ENCODE measurements at places on chromosomes 3 and 15.

DNA sequence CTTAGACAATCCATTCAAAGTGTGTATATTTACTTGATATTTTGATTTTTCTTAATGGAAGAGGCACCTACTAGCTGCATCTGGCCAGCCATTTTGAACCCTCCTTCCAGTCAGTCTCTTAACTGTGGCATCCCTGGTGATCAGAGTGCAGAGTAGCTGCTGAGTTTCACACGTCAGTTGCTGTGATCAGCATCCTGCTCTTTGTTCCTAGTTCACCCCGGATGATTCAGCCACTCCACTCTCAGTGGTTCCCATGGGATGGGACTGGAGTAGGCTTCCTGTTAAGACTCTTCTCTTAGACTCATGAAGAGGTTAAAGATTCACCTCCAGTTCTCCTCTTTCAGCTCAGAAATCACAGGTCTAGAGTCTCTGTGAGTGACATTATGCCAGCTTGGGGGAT, 75.8 kb downstream of the STXBP5L start:
- DNase-seq = no peak

GRCh38 chr15:78317145-78317836, 17.9 kb upstream of the SKIC8 start:
- DNase-seq = peak; percentile 44

DNA sequence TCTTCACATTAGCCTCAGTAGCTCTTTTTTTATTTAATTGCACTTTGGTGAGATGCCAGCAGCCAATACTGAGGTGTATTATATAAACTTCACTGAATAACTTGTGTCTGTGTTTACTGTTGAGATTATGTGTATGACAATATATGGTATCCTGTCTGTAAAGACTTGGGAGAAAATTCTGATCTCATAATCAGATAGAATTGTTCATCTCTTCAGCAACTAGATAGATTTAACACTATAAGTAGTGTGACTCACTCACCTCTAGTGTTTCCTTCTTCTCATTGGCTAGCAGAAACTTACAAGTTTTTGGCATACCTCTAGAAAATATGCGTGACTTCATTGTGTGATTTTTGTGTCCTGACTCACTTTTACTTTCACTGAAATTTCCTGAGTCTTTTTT, 67.6 kb upstream of the TGFBR2 start:
- no peak for DNase-seq

DNA sequence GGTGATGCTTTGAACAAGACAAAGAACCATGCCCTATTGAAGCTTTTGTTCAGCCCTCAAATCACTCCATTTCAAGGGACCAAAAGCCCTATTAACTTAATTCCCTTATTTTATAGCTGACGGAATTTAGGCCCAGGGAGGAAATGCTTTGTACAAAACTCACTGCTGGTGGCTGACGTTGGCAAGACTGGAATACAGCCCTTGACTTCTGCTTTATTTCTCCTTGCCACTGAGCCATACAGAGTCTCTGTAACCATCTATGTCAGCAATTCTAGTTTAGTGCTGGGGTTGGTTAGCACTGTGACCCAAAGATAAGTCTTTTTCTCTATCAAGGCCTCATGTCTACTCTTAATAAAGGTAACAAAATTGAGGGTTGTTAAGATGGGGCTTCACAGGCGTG, 316.1 kb upstream of the TPRG1 start:
- DNase-seq = no peak

DNA sequence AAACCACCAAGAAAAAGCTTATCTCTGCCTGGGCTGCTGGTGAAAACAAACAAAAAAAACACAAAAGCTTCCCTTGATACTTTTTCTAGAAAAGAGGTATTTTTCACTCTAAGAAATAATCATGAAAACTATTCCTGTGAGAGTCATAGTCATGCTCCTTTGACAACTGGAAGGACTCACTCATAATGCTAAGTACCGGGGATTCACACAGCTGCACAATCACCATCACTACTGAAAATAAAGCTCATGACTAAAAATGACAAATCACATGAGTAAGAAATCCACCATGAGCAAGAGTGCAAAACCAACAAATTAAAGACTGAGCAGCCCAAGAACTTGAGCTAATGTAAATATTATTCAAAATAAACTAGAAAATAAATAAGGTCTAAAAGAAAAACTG, 10.6 kb upstream of the POU1F1 start:
- no peak for DNase-seq

DNA sequence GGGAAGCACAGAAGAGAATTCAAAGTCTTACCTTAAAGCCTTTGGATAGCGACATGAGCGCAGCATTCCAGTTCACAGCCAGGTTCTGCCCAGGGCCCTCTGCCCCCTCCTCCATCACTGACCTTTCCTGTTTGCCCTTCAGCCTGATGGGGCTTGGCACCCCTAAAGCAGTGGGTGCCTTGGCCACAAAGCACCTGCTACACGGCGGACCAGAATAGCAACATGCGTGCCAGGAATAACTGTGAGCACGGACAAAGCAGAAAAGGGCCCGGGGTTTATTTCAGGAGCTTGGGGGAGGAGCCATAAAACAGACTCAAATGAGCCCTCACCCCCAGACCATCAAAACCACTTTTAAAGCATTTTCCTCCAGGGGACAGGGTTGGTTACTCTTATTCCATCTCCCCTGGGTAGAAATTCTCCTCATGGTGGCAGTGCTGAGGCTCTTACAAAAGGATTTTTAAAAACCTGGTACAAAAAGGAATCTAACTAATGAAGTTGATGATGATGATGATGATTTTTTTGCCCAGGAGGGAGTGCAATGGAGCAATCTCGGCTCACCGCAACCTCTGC, 135.4 kb downstream of the KLF13 start:
- DNase-seq = no peak

- DNase-seq = no peak
Observed at GRCh38 chr3:94405258-94406035, 342.6 kb downstream of the NSUN3 start.

DNA sequence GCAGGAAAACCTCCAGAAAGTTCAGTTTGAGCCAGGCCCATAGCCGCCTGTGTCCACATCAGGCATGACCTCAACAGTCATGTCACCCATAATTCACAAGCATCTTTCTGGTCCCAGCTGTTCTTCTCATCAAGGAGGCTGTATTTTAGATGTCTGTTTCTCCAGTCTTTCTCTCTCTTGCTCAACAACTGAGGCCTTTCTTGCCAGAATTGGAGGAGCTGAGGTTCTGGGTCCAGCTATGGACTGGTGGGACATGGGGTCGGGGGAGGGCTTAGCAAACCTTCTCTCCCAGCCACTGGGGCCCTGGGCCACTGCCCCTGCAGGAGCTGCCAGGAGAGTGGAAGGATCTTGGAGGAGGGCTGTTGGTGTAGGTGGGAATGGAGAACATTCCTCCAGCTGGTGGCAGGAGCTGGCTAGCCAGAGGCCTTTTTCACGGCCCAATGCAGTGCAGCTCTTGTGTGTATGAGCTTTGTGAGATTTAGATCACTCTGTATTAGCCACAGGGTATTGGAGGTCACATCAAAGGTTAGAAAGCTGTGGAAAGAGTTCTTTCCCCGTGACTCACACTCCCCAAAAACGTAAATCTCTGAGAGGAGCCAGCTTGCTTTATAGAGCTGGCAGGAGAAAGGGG, 23.5 kb downstream of the MAGEF1 start:
- peak; percentile 25 for DNase-seq

- DNase-seq = no peak
Observed at GRCh38 chr3:106759731-106760130, 617.5 kb upstream of the CCDC54 start.

DNA sequence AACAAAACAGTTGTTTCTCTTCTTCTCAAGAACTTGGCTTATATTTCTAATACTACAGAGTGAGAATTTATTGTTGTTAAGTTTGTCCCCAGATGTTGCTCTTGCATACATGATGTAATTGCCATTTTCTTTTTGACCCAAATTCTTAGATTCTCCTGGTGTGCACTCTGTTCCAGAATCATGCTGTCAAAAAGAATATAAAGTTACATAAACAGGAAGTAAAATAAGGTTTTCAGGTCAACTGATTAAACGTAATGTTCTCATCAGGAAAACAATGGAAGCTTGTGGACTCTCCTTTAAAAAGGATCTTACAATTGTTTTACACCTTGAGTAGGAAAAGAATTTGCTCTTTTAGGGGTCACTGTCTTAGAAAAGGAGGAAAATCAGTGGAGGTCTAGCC, 121.8 kb downstream of the ADAM10 start:
- no peak for DNase-seq

GRCh38 chr3:71786217-71786549, 1.2 kb upstream of the PROK2 start:
- DNase-seq = no peak

DNA sequence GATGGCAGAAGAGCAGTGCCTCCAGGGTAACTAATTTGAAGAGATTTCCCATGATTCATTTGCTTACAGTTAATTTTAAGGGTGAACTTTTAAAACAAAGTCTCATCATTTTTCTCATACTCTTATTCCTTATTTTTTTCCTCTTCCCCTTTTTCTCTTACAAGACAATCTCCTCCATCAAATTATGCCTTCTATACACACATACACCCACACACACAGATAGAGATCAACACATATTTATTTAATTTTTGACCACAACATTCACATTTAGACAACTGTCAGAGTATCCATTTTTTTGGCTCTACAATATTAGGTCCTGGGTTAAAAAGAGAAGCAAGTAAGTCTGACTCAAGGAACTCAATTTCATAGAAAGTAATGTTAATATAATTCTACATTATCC, 37.6 kb downstream of the AAGAB start:
- DNase-seq = no peak

GRCh38 chr3:67858492-67858891, 204.1 kb upstream of the SUCLG2 start:
- no peak for DNase-seq

DNA sequence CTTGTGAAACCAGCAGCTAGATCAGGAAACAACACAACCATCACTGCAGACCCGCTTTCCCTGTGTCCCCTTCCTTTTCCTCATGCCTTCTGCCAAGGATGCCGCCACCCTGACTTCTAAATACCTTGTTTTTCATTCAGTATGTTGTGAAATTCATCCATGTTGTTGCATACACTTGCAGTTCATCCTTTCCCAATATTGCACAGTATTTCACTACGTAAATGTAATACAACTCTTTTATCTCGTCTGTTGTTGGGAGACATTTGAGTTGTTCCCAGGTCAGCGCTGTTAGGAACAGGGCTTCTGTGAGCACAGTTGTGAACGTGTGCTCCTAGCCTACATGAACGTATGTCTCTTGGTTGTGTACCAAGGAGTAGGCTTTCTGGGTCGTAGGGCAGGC, 24.2 kb downstream of the TLNRD1 start:
- no peak for DNase-seq

DNA sequence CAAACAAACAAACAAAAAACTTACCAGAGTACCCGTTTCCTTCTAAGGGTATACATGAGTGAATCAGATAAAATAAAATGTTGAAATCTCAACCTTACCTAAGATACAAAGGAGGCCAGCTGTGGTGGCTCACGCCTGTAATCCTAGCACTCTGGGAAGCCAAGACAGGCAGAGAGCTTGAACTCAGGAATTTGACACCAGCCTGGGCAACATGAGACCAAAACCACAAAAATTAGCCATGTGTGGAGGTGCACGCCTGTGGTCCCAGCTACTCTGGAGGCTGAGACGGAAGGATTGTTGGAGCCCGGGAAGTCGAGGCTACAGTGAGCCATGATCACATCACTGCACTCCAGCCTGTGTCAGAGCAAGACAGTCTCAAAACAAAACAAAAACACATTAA, 11.0 kb upstream of the FAM219B start:
- DNase-seq = no peak

DNA sequence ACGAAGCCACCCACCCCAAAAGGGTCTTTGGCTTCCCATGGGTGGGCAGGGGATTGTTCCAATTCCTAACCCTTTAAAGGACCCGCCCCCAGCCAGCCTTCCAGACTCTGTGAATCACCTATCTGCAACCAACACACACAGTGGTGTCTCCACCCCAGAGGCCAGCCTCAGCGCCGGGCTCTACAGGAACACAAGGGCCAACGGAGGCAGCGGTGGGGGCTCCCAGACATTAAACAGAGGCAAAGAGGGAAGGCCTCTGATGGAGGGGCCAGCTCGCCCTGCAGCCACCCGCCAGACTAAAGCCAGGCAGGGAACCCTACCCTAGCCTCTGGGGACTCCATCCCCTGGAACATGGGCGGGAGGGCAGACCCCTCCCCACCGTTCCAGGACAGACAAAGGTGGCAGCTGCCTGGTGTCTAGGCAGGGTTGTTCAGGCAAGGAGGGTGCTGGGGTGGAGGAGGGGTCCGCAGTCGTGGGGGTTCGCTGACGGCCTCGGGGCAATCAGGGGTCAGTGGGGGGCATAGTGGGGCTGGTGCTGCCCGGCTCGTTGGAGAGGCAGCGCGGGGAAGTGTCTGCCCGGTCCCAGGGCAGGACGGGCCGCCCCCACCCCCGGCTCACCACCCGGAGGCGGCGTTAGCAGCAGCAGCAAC, 448 bp downstream of the SHISA5 start:
- no peak for DNase-seq

DNA sequence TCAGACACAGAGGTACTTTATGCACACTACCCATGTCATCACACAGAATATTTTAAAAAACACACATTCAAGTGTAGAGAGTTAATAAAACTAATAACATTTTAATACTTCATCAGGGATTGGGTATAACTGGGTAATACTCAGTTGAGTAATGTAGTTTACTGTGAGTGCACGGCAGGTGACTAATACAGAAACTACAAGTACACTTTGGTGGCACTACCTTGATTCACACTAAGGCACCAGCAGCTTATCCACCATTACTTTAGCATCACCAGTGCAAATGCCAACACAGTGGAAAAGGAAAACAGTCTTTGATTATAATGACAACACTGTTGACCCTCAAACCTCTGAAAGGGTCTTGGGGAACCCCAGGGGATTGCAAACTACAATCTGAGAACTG, 33.6 kb downstream of the ZNF280D start:
- DNase-seq = no peak

DNA sequence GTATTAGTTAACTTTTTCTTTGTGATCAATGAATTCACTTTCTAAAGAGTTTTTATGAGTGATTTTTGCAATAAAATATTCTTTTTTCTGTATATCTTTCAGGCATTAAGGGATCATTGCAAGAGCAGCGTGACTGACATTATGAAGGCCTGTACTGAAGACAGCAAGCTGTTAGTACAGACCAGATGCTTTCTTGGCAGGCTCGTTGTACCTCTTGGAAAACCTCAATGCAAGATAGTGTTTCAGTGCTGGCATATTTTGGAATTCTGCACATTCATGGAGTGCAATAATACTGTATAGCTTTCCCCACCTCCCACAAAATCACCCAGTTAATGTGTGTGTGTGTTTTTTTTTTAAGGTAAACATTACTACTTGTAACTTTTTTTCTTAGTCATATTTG, 24.4 kb downstream of the SELENOT start:
- DNase-seq = no peak
